ENCODE measurements at places on chromosomes 12 and 14.

DNA sequence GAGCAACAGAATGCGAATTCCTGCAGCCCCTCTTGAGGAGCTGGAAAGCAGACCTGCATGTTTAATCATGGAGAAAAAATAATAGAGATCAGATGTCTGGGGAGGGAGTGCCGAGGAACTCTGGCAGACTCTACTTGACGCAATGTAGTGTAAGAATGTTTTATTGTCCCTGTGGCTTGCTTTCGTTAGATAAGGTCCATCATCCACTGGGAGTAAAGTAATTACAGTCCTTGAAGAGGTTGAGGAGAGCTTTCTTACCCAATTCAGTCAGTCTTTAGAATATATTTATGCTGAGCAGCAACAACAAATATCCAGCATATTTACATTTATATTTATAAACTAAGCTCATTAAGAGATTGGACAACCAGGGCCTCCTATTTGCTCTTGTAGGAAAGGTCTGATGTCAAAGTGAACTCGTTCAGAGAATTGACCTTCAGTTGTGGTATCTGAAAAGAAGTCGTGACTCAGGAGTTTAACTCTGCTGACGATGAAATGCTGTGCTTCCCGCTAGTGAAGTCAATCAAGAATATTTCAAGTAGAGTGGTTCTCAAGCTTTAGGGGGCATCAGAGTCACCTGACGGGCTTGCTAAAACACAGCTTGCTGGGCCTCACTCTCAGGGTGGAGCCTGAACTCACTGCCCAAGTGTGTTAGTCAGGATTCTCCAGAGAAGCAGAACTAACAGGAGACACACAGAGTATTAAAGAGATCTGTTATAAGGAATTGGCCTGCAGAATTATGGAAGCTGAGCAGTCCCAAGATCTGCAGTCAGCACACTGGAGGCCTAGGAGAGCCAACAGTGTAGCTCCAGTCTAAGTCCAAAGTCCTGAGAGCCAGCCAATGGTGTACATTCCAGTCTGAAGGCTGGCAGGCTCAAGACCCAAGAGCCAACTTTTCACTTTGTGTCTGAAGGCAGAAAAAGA, 139.3 kb upstream of the LMNTD1 start:
- no peak for DNase-seq

DNA sequence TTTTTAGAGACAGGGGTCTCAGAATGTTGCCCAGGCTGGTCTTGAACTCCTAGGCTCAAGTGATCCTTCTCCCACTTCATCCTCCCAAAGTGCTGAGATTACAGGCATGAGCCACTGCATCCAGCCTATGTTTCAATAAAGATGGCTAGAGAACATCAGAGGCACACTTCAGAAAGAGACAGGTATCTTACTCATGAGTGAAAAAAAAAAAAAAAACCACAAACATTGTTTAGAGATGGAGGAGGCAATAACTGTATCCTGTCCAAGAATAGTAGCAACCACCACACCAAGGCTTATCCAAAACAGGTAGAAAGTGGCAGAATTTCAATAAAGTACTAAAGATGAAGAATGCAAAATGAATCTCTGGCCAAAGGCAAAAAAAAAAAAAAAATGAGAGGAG, 30.3 kb downstream of the EEA1 start:
- no peak for DNase-seq

DNA sequence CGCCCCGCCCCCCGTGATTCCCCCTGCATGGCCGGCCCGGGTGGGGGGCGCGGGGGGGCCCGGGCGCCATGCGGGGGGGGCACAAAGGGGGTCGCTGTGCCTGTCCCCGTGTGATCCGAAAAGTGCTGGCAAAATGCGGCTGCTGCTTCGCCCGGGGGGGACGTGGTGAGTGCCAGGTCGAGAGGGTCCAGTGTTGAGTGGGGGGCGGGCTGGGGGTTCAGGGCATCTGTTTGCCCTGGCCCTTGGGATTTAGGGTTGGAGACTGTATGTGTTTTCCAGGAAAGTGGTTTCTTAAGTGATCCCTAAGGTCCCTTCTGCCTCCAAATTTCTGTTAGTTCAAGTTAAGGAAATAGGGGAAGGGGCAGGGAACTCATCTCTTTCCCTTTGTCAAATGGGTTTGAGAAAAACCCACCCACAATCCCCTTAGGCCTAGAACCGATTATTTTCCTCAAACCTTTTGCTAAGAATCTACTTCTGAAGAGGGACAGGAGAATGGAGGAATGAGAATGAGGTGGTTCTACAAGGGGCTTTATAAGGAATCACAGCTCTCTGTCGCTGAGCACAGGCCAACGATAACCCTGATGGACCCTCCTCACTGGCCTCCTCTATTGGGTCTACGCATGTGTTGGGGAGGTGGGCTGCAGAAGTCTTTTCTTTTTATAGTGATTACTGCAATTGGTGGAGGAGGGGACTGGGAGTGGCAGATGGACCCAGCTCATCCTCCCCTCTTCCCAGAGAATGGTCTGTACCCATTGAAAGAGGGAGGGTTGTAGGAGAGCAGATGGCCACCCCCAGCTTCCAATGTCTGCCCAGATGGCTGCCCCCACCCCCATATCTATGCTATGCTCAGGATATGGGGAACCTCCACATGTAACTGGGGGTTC, 834 bp downstream of the ARHGEF25 start:
- DNase-seq, result no peak

DNA sequence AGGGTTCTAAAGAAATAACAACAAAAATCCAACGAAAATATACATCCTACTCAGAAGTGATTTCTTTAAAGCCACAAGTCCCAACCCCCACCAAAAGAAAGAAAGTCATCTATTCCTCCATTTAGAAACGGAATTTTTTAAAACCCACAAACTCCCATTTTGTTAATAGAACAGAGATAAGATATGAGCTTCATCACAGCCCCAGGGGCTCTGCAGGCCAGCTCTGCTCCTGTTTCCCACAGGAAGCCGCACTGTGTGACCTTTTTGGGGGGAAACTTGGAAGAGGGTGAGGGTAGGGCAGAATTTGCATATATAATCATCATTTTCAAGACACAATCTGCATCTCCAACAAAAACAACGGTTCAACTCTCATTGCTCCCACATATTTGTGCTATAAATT, 2.8 kb downstream of the FBXL14 start:
- DNase-seq, result no peak

GRCh38 chr14:91464615-91465205, 45.4 kb downstream of the PPP4R3A start:
- peak; percentile 12 for DNase-seq

- no peak for DNase-seq
These were observed 567.5 kb downstream of the TRHDE start for GRCh38 chr12:72839696-72840095.

- DNase-seq, result no peak
These were observed 311.8 kb upstream of the RGS6 start for GRCh38 chr14:71620401-71620800.

DNA sequence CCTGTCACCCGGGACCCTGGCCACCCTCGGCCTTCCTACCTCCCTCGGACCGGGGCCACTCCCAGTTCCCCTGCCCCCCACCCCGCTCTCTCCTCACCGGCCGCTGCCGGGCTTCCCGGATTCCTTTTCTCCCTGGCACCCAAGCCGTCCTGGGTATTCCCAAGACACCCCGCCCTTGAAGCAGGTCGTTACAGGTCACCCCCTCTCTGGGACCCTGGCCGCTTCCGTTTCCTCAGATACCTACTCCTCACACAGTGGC, 493 bp downstream of the NUMB start:
- no peak for DNase-seq

GRCh38 chr12:3712209-3712992, 40.5 kb downstream of the CRACR2A start:
- no peak for DNase-seq

DNA sequence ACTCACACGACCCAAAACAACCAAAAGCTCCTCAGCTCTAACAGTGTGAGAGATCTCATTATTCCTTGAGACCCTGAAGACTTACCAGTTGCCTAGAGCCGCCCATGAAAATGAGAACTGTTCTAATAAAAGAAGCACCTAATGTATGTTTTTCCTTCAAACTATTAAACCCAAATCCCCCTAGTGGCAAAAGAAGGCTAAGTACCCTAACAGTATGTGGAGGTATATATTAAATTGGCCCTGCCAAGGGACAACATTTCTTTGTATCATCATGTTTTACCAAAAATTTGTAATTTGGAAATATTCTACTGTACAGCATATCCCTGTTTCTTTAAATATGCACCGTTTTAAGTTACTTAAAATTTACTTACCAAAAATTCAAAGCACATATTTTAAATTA, 38.0 kb upstream of the PPFIA2 start:
- no peak for DNase-seq

DNA sequence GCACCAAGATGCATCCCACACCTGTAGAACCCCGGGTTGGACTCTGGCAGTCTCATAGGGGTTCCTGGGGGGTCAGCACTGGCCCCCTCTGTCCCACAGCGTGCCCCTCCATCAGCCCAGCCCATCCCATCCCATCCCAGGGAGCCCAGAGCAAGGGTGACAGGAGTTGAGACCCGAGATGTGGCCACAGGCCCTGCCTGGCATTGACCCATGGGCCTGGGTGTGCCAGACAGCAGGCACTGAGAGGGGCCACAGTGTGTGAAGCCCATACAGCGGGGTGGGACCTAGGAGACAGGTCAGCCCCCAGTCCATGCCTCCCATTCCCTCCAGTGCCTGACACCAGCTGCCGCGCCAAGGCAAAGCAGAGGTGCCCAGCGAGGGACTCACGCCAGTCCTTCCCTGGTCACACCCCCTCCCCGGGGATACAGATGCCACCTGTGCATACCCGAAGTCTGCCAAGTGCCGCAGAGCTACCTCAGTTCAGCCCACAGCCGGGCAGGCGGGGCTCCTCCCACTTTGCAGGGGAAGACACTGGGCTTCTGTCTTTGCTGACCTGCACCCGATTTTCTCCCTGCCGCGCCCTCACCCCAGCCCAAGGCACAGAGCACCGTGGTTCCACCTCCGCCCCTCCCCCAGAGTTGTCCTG, 50.4 kb downstream of the CYP46A1 start:
- no peak for DNase-seq

GRCh38 chr12:32891956-32892355, 4.6 kb downstream of the PKP2 start:
- DNase-seq, result peak; percentile 40

DNA sequence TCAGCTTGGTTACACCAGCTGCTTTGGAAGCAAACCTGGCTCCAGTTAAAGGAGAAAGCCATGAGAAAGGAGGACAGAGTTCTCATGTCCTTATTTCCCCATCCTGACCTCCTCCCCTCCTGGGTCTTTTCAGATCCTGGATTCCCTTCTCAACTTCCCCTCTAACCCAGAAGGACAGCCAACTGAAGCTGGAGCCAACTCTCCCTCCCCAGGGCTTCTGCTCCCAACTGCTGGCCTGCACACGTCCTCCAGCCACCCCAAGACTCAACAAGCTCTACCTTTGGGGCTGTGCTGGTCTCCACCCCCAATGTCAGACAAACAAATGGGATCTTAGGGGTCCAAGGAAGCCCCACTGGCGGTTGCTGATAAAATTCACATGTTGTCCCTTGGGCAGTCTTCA, 651.1 kb upstream of the TBX3 start:
- no peak for DNase-seq

- no peak for DNase-seq
These were observed 50.2 kb upstream of the HSPB8 start for GRCh38 chr12:119128527-119128926.

- no peak for DNase-seq
These were observed 384.1 kb upstream of the LRFN5 start for GRCh38 chr14:41222581-41222980.

Data from neuronal stem cell (in vitro differentiated cells).